ENCODE measurements at places on chromosomes 16 and 17.

DNA sequence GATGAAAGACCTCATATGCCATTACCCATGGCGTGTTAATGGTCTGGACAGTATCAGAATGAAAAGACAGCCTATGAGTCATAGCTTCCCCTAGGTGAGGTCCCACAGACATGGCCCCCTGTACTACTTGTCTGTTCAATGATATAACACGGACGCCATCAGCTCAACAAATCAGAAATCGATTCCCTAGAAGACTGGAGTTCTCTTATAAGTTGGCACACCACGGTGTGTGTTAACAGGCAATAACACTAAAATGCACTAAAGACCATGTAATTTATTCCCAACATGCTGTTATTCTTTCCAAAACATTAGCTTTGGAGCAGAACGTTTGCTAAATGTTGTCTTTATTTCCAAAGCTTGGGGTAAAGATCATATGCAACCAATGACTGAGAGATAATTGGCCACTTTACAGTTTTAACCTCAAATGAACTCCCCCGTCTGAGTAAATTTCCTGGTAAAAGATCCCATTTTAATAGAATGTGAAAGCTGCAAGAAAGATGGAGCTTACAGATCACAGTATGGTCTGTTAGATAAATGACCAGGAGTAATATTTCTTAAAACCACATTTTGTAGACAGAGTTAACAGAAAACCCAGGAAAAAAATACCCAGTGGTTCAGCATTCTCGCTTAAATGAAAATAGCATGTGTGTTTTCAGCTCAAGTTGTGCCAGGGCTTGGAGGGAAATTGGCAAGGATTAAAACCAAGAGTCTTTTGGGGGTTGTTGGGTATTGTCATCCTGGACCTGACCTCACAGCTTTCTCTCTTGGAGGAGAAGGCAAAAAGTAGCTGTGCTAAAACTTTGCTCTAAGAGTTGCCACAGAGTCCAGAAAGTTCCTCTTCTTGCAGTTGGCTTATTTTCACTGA lies 65.9 kb downstream of the PCTP start:
- DNase-seq = no peak

GRCh38 chr17:47952171-47953021 lies 5.3 kb downstream of the PRR15L start:
- DNase-seq = no peak

DNA sequence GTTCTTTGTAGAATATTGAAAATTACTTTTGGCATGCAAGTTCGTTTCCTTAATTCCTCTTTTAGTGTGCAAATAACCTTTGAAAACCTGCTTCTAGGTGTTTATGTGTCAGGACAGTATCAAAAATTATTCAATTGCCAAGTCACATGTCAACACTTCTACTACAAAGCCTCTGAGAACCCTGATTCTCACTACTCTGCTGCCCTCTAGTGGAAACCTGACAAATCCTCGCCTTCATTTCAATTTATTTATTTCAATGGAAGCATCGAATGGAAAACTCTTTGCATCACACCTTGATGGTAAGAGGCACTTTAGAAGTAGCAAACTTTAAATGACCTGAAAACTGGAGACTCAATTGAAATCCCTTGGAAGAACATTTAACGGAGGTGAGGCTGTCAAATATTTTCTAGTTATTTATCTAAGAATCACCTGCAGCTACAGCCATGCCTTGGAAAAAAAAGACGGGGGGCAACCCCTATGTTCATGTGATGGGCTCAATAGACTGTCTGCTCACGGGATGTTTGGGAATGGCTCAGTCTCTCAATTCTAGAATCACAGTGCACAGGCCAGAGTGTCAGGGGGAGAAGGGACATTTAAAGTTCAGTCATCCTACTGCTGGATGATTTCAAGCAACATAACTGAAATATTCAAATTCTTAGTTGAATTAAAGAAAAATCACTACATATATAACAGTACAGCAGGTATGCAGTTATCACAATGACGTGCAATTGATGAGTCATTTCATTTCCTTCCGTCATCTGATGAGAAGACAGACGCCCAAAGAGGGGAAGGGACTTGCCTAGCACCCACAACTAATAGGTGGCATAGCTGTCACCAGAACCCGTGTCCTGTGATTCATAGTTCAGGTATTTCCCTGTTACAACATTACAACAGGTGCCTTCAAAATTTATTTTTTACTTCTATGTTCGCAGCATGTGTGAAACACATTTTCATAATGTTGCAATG lies 563.9 kb downstream of the TOX3 start:
- DNase-seq = no peak

GRCh38 chr17:59832883-59833379 lies 59.8 kb downstream of the TUBD1 start:
- DNase-seq = no peak

- no peak for DNase-seq
Measured at GRCh38 chr16:8583732-8584131, 6.6 kb downstream of the TMEM114 start.

- DNase-seq = no peak
Measured at GRCh38 chr17:57002904-57003303, 25.0 kb downstream of the SCPEP1 start.

DNA sequence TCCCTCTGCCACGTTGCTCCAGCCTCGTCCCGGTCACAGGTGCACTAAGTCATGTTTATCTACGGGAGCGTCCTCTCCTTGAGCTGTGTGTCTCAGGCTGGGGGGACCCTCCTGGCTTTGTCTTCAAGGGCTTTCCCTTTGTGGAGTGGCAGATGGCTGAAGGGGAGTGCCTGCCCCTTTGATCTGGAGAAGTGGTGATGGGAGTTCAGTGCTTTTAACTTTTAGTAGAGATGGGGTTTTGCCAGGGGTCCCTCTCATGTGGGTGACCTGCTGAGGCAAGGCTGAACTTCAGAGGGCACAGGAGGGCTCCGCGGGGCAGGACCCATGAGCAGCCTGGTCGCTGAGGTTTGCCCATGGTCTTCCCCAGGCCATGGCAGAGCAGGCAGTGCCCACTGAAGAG lies 73.1 kb upstream of the CDC42EP4 start:
- no peak for DNase-seq

GRCh38 chr17:39946551-39947330 lies 16.1 kb upstream of the GSDMA start:
- DNase-seq = no peak
